ENCODE measurements at places on chromosomes 7 and 10. TPM values are rescaled to one million over a fixed set of nuclear protein-coding genes. Genes with fewer than 3 reads are reported as not detected.

GRCh38 chr10:109866995-109867635, 56.2 kb downstream of the XPNPEP1 start:
- peak; percentile 25 for DNase-seq

- no peak for DNase-seq
Observed at GRCh38 chr7:94588075-94588474, 67.9 kb downstream of the SGCE start.

DNA sequence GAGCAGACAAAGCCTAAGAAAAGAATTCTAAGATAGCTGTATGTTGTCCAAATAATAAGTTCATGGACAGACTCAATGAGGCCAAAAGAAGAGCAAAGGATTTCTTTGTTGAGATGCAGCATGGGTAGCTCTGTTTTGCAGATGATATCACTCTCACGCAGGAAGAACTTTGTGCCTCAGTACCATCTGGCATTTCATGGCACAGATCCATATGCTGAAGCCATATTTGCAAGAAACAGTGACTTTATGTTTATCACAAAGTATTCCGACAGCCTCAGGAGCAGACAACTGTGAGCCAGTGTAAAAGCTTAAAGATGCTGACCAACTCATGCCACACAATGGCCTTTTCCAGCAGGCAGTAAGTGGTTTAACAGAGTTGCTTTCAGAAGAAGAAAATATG, 45.5 kb upstream of the RNF148 start:
- no peak for DNase-seq

DNA sequence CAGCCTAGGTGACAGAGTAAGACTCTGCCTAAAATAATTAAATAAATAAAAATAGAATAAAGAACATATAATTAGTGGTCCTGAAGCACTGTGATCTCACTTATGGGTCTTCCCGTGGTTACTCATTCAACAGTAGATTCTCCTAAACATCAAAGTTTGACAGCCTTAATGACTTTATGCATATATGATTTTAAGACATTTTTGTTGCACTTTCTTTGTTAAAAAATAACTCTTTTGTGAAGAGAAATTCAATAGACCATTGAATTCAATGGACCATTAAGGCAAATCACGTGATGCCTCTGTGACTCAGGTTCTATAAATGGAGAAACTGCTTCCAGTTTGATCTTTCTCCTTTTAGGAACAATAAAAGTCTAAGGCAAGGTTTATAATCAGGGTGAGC, 59.6 kb downstream of the ATOH7 start:
- no peak for DNase-seq

The TRUB1 gene
- total RNA-seq = 5.4 TPM

All from ascending aorta (tissue), 2 donors.